ENCODE measurements at places on chromosomes 7 and 10.

GRCh38 chr7:47605816-47606575 lies 24.1 kb upstream of the TNS3 start:
- no peak for DNase-seq

- DNase-seq = no peak
Observed at GRCh38 chr7:105353752-105354328, 34.9 kb downstream of the SRPK2 start.

DNA sequence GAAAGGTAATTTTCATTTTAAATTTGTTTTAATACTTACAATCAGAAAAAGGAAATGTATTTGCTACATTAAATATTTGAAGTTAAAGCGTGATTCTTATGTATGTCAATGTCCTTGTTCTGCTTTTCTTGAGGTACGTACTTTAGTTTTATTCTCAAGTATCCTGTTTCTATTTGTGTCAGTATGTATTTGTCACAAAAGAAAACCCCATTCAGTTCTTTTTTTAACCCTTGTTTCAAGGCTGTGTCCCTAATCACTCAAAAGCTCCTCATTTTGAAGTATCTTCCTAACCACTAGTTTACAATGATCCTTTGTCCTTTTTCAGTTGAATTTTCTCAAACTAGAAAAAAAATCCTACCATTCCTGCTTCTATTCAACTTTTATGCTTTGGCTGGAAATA lies 25.2 kb downstream of the NHLRC2 start:
- DNase-seq = no peak

GRCh38 chr10:112721080-112721698 lies 228.9 kb upstream of the TCF7L2 start:
- DNase-seq = no peak

DNA sequence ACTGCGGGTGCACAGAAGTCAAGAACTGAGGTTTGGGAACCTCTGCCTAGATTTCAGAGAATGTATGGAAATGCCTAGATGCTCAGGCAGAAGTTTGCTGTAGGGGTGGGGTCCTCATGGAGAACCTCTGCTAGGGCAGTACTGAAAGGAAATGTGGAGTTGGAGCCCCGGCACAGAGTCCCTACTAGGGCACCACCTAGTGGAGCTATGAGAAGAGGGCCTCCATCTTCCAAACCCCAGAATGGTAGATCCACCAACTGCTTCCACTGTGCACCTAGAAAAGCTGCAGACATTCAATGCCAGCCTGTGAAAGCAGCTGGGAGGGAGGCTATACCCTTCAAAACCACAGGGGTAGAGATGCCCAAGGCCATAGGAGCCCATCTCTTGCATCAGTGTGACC lies 1336.0 kb upstream of the CELF2 start:
- no peak for DNase-seq

DNA sequence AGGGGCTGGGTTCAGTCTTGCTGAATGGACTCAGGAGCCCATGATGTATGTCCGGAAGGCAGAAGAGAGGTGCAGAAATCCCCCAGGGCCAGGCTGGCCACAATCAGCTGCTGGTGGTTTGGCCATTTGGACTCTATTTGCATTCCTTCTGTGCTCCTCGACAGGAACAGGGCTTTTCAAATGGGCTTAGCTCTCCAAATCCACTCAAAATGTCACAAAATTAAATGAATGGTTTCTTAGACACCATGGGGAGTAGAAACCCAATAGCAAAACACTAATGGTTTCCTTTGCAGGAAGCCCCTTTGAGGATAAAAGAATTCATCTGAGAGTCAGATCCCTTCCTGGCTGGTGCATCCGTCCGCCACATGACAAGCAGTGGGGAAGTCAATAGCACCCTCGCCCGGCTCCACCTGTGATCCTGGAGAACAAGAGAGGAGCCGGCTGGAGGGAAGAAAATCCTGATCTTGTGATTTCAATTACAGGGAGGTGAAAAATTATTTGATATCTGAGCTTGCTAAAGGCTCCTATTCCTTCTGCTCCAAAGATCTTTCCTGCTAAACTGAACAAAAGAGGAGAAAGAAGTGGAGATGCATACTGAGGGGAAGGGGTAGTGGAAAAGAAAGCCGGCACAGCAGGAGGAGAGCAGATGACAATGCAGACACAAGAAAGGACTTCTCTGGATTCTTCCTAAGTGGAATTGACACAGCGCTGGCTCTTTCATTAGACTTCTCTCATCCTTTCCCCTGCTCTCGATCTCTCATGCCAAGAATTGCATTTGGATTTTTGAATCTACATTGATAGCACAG lies 190.7 kb downstream of the C7orf25 start:
- no peak for DNase-seq

DNA sequence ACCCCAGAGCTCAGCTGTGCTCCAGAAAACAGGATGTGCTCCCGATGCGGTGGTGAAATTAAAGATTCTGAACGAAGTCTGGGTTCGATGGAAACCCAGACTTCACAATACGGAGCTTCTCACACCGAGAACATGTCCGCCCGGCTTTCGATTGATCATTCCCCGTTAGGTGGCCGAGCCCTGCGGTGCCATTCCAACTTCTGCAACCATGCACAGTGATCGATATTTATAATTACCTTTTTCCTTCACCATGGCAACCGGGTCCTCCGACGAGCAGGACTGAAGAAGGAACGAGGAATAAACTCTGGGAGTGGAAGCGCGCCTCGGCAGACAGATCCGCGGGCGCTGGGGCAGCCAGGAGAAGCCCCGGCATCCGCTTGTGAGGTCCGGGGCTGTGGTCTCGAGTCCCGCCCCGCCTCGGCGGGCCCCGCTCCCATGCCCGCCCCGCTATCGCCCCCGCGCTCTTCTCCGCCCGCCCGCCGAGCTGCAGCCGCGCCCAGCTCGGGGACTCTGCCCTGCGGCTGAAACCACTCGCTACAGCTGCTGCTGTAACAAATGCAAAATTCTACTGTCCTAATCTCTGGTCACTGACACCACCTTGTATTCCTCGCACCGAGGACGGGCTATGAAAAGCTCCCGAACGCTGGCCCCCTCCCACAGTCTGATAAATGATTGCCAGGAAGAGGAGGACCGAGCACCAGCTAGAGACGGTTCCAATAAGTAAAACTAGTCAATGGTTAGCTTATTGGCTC lies 26.2 kb downstream of the ABLIM1 start:
- DNase-seq = peak; percentile 56

- no peak for DNase-seq
Observed at GRCh38 chr7:31729195-31729804, 42.3 kb downstream of the PPP1R17 start.

- DNase-seq = no peak
Observed at GRCh38 chr7:130781346-130781745, 47.3 kb upstream of the KLF14 start.

- no peak for DNase-seq
Observed at GRCh38 chr7:8296362-8296659, 34.3 kb upstream of the ICA1 start.

DNA sequence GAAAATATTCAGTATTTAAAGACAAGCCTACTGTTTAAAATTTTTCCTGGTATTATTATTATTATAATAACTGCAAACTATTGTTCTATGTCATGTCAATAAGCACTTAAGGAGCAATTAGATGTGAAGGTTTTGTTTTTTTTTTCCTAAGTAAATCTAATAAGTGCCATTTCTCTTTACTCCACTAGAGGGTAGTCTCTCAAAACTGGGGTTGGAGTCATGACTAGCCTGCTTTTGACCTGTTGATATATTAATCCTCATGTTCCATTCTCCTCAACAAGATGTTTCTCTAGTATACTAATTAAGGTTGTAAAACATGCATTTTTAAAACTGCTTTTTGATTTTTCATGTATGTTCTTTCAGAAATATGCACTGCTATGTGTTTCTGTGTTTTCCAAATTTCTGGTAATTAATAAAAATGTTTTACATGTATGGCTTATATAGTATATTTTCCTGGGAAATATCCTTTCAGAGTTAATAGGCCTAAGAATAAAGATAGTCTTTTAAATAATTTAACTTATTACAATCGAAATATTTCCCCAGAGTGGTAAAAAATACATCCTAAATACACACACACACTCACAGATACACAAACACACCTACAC lies 1.0 kb upstream of the LRRN3 start:
- DNase-seq = no peak

DNA sequence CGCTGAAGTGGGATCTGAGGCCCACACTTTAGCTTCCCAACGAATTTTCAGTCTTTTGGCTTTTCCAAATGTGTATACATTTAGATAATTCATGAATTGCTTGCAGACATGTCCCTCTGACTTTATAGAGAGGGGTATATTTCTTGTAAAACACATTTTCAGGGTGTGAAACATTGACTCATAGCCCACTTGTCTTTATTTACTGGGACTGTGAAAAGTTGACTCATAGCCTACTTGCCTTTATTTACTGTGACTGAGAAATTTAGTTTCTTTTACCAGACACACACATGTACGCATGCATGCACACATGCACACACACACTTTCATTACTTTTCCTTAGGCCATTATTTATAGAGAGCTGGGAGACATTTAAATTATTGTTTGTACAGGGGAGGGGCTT lies 79.1 kb downstream of the VTI1A start:
- DNase-seq = no peak

- no peak for DNase-seq
Observed at GRCh38 chr10:20065814-20066213, 249.6 kb downstream of the PLXDC2 start.

DNA sequence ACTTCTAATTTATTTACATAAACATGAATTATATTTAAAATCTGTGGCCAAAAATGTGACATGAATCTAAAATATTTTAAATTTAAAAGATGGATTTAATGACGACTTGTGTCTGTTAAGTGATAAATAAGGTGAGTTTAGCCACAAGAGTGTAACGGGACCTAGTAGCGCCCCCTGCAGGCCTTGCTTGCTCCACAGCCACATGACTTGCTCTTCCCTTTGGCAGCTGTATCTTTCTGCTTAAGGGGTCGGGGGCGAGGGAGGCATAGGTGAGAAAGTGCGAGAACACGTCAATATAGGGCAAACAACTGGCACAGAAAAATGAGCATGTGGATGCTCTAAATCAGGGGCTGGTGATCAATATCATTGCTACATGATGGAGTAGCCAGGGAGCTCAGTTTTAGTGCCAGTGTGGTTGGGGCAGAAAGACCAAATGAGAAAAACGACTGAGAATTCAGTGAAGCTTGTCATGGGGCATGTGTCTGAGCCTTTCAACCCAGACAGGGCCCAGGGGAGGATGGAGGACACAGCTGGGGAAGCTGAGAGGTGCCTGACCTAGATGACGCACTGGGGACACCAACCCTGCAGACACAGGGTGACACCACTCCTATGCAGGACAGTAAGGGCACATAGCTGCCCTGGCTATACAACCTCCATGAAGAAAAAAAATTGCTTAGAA lies 49.8 kb downstream of the PAXIP1 start:
- peak; percentile 77 for DNase-seq

- peak; percentile 66 for DNase-seq
Observed at GRCh38 chr10:43120929-43121314, 17.3 kb upstream of the CSGALNACT2 start.

DNA sequence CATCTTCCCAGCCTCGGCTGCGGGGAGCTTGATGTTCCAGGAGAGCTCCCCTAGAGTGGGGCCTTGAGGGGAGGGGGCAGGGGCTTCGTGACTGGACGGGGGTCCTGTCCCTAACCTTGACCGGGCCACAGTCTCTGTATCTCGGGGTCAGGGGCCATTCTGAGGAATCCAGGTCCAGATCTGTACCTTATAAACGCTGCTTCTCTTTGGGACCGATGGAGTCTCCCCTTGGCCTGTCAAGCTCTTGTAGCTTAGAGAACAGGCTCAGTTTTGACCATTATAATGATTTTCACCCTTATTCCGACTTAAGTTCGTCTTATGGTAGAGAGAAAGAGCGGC lies 831 bp downstream of the ZKSCAN5 start:
- no peak for DNase-seq

GRCh38 chr7:32224276-32224675 lies 154.1 kb upstream of the PDE1C start:
- DNase-seq = no peak

- no peak for DNase-seq
Observed at GRCh38 chr7:18995811-18996426, 121.5 kb downstream of the TWIST1 start.

DNA sequence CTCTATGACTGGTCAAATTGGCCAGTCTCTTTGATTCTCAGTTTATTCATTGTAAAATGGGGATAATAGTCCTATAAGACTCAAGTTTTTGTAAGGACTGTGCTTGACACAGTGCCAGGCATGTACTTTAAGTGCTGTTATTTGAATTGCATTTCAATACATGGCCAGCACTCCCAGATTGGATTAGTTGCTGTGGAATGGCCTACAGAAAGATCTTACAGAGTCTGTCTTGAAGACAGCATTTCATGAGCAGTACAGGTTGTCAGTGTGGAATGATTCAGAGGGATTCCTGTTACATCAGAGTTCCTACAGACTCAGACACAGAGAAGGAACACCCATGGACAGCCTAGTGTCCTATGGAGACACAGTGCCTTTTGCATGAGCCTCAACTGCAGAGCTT lies 238.1 kb upstream of the BMPER start:
- no peak for DNase-seq

DNA sequence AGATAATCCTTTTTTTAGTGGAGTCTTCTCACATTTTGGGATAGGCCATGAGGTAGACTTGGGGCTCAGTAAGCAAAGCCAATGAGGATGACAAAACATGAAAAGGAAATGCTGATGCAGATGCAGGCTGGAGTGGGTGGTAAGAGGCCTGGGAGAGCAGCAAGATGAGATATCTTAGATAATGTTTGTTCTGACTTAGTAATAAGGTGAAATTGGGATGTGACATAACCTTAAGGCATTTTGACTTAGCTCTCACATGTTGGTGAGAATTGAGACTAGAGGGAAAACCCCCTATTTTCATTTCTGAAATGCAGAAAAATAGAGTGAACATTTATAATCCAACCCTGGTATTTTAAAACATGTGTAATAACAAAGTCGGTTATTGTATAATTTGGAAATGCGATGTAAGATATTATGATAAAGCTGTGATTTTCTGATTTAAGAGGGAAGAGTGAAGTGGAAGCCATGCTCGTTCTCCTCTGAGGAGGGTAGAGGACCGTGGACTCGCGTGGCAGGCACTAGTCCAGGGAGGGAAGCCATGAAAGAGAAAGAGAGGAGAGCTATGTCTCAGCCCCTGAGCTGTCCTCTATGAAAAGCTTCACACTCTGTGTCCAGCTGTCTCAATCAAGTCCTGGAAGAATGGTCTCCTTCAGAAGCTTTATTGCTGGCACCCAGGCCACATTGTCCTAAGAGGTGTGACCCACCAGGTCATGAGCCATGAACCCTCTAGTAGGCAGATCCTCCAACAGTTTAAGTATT lies 57.3 kb downstream of the ST7 start:
- DNase-seq = no peak

- no peak for DNase-seq
Observed at GRCh38 chr10:74282151-74282847, 131.3 kb downstream of the ADK start.

Data from activated T-cell treated with anti-CD3 and anti-CD28 coated beads, Interleukin-2, amount 50 U/mL, for 24 hours (primary cell).